ENCODE measurements at places on chromosomes 3 and 15.
A peak's percentile ranks its signal among the peaks of the same experiment; 100 is the strongest.

DNA sequence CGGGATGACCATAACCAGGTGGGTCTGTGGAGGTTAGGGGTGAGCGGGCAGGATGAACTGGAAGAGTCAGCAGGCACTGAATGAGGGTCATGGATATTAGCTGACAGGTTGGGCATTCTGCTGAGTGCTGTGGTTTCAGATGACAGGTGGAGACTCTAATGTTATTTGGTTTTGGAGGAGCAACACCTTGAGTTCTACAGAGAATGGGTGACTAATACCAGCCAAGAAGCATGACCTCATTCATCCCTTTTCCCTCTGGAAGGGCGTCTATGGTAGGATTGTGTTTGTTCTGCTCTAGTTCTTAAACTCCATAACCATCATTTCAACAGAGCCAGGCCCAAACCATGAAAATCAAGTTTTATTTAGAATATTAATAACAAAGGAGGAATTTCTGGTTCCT is 550.7 kb upstream of the LMCD1 start:
- DNase-seq = no peak

DNA sequence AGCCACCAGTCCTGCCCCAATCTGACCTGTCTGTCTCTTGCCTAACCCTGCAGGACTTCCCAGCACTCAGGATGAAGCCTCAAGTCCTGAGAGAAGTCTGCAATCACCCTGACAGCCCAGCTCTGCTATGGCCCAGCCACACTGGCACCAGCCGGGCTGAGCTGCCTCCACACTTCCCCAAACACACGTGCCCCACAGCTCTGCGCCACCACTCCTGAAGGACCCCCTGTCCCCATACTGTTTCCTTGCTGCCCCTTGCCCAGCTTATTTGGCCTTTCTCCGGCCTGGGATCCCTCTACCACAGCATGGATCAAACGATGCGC is 76.6 kb downstream of the TBC1D2B start:
- DNase-seq = no peak

- no peak for DNase-seq
Measured at GRCh38 chr3:155785662-155786295, 20.3 kb downstream of the C3orf33 start.

- peak; percentile 74 for DNase-seq
Measured at GRCh38 chr15:78241017-78241416, 6.7 kb upstream of the ACSBG1 start.

GRCh38 chr3:128879991-128880390 is 571 bp downstream of the ACAD9 start:
- no peak for DNase-seq

- DNase-seq = no peak
Measured at GRCh38 chr15:95448531-95449229, 881.8 kb upstream of the NR2F2 start.

DNA sequence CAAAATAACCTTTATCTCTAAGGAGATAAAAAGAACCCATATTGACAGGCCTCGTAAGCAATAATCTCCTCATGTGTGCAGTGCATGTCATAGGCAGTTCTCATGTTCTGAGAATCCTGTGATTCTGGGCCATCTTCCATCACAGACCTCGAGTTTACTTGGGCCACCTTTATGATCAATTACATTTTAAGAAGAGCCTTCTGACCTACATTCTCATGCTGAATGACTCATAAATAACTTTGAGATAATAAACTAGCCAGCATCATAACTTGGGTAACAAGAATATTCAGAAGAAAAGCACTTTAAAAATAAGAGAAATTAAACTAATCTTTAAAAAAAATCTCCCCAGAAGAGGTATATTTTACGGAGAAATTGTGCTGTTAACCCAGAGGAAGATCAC is 310.7 kb upstream of the ZNF717 start:
- no peak for DNase-seq
